Hematopoietic multipotent progenitor cell treated with erythropoietin and hydrocortisone succinate and interleukin-3 and kit ligand, for 17 days (in vitro differentiated cells): ENCODE measurements at places on chromosomes 3 and 15.

GRCh38 chr3:8893001-8893400, 70.3 kb downstream of the RAD18 start:
- no peak for DNase-seq

- DNase-seq: no peak
These were observed 19.9 kb upstream of the EBLN2 start for GRCh38 chr3:73041537-73041936.

DNA sequence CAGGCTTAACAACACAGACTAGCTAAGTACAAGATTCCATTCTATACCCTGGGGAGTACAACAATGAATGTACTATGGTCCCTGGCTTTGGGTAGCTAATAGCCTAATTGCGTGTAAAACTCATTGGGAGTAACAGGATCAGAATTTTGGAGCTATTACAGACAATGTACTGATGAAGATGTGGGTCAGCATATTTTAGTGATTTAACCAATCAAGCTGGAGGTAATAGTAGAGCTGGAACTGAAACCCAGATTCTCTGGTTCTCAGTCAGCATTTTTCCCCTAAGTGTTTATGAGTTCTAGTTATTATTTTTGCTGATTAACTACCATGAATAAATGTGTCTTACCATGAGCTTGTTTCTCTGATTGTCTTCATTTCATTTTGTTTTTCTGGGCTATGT, 578.7 kb downstream of the NLGN1 start:
- no peak for DNase-seq

DNA sequence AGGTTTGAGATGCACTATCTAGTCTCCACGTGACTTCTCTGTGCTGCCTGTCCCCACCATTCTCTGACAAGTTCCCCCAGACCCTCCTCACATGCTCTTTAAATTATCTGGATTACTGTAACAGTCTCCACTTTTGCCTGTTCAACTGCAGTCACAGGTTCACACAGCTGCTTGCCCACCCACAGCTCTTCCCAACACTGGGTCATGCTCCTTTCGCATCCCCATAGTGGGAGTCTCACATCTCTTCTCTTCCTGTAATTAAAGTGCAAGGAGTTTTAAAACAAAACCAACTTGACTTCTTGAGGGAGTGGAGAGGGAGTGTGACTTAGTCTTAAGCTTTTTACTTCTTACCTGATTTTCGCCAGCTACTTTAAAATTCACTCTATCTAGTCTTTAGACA, 178.8 kb downstream of the PLCL2 start:
- no peak for DNase-seq

GRCh38 chr3:186299327-186299726, 62.7 kb downstream of the DGKG start:
- no peak for DNase-seq

DNA sequence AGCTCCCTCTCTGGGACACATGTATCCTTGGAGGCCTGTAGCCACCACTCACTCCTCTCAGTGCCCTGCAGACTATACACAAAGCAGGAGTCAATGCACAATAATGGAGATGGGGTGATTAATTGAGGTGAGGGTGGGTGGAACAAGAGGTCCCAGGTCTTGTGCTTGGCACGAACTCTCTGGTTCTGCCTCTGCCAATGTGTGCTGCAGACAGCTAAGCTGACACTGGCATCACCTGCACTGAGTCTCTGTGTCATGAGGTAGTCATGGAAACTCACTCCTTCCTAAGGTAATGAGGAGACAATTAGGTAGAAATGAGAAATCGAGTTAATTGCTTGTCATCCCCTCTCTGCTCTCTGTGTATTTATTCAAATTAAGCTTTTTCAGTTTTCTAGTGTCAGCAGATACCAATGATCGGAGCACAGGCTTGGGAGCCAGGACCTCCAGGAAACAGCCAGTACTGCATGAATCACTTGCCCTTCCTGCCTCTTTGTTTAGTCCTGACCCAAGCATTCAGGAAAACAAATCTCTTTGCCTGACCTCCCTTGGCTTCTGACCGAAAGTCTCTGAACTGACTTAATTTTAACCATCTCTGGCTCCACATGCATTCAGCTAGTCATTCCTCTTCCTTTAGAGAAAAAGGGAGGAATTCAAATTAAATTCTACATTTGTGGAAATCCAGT, 56.7 kb downstream of the DRD3 start:
- DNase-seq: no peak
